AG09319 (cell line): ENCODE measurements at places on chromosomes 16 and 17.
A peak's percentile ranks its signal among the peaks of the same experiment; 100 is the strongest.

DNA sequence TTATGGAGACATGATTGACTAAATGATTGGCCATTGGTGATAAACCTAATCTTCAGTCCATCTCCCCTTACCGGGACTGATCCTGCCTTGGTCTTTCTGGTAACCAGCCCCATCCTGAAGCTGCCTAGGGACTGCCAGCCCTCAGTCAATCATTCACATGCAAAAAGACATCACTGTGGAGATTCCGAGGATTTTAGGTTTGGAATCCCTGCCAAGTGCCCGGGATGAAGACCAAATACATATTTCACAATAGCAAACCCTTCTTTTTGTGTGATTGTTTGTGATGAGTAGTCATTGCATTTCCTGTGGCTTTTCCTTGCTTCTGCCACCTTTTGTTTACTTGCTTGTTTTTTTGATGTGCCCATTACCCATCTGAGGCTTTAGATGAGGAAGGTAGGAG, 44.0 kb downstream of the EPN2 start:
- DNase-seq: no peak

- DNase-seq: peak; percentile 66
These were observed 1.9 kb downstream of the SLC16A3 start for GRCh38 chr17:82230609-82231311.

- no peak for DNase-seq
These were observed 4.8 kb downstream of the IL4R start for GRCh38 chr16:27318392-27319256.

- DNase-seq: no peak
These were observed 15.0 kb downstream of the PPY start for GRCh38 chr17:43927060-43927864.

- DNase-seq: no peak
These were observed 257.3 kb downstream of the CA10 start for GRCh38 chr17:51901242-51901641.

DNA sequence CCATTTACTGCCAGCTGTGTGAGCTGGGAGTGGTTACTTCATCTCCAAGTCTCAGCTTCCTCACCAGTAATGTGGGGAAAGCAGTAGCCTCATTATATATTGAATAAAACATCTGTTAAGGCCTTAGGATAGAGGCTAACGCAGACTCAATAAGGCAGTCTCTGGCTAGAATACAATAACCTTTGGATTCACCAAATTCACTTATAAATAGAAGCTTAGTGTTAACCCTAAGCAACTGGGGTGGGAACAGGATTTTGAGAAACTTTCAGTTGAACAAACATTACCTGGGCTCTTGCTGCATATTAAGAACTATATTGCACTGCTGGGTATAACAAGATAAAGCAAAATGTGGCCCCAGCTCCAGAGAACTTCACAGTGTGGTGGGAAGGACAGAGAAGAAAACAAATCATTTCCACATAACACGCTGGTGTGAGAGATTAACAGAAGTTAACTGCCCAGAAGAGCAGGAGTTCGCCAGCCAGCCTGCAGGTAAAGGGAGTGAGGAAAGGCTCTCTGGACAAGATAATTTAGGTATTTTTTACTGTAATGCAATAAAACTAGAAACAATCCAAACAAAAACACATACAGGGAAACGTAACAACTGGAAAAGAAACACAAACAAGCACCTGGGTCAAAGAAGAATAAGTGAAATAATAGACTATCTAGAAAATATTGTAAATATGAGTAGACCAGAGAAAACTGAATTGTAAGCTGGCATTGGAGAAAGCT, 57.0 kb downstream of the USP31 start:
- no peak for DNase-seq

DNA sequence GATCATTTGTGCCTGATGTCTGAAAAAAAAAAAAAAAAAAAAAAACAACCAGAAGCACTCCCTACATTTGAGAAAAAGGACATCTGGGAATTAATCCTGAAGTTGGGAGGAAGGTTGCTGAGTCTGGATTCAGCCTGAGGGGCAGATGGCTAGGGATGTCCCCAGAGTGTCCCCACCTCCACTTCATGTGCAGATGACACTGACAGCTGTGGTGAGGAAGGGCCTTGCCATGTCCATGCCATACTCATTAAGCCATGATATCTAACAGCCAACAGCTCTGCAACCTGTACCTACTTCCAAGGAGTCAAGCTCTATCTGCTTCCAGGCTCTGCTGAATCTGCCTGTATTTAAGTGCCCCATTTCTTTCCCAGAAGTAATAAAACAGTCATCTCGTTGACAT, 356.0 kb downstream of the CA10 start:
- no peak for DNase-seq

- no peak for DNase-seq
These were observed 26.6 kb downstream of the ARHGAP27 start for GRCh38 chr17:45406107-45406506.

DNA sequence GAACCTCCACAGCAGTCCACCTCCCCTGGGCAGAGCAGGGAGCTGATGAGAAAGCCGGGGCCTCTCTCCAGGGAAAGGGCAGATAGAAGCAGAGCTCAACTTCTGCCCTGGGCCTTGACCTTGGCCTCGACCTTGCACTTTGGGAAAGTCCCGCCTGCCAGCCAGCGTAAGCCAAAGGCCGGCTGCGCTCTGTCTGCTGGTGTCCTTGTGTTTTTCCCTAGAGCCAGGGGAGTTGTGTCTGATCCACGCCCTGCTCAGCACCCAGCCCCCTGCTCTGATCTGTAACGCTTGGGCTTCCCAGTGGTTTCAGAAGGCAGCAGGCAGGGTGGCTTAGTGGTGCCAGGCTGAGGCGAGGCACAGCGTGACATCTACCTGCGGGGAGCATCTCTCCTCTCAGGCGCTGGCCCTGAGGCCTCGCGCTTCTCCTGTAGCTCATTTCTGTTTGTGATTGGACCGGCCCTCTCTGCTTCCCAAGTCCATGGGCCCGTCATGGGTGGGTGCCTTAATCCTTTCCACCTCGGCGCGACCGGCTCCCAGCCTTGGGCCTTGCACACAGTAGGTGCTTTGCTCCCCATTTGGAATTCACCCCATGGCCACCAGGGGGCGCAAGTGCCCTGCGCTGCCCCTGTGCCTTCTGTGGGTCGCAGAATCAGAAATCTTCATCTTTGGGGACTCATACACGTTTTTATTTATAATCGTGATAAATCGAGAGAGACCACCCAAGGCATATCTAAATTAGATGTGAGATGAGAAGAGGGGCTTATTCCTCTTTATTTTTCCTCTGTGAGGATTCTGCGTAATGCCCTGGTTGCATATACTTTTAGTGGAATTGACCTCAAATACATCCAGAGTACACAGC, 24.2 kb downstream of the SGSH start:
- DNase-seq: no peak

DNA sequence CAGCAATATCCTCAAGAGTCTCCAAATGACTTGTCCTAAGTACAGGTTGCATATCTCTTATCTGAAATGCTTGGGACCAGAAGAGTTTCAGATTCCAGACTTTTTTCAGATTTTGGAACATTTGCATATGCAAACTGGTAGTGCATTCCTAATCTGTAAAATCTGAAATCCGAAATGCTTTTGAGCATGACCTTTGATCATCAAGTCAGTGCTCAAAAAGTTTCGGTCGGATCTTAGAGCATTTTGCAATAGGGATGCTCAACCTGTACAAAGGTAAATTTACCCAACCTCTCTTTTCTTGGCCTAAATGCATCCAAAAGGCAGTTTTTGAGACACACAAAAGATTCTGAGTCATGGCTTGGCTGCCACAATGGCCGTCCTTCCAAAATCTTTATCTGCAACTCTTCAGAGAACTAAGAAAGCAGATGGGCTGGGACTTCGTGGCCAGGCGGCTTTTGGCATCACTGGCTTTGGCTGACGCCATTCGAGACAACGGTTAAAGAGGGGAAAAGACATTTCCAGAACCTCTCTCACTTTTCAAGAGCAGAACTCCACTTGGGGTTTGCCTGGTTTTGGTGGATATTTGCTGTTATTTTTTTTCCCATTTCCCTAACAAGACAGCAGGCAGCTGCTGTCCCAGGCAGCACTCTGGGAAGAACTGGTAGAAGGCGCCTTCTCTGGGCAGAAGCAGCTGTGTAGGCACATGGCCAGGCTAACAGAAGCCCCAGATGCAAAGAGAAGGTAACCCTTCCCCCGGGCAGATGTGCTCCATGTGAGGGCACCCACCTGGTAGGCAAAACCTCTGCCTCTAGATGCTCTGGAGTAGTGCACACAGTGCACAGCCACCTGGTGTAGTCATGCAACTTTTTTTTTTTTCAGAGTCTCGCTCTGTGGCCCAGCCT, 8.9 kb downstream of the CPPED1 start:
- DNase-seq: no peak
